Right lung (tissue), 10 donors: ENCODE measurements at places on chromosomes 1 and 21. TPM values are rescaled to one million over a fixed set of nuclear protein-coding genes. Genes with fewer than 3 reads are reported as not detected.

DNA sequence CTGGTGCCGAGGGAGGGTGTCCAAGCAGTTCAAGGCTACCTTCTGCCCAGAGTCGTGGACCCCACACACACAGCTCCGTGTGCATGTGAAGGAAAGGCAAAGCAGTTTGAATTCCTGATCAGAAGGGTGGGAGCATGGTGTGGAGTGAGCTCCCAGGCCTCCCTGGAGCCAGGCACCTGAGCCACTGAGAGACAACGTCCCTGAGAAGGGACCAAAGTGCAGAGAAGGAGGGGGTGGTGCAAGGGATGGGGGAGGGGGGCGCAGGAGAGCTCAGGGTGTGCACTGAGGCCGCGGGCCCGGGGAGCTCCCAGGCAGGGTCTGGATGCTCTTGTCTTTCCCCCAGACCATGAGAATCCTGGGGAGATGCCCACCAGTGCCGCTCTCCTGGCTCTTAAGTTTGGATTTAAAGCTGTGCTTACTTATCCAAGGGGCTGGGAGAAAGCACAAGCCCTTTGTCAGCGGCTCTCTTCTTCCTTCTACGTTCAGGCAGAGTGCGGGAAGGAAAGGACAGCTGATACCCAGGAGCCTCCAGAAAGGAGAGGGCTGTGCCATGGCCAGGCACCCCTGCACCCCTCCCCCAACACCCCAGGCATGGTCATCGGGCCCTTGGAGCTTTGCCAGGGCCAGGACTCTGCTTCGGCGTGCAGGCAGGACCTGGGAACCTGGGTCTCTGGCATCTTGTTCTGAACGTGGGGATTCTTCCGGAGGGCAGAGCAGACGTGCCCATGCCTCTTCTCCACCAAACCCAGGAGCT, 24.1 kb downstream of the ACTA1 start:
- DNase-seq: no peak

- DNase-seq: no peak
Observed at GRCh38 chr1:207455183-207455754, 1.1 kb downstream of the CR2 start.

PDIK1L gene
- 25.9 TPM for polyA plus RNA-seq

- DNase-seq: peak; percentile 31
Observed at GRCh38 chr1:8462371-8462892, 144.5 kb downstream of the SLC45A1 start.

DNA sequence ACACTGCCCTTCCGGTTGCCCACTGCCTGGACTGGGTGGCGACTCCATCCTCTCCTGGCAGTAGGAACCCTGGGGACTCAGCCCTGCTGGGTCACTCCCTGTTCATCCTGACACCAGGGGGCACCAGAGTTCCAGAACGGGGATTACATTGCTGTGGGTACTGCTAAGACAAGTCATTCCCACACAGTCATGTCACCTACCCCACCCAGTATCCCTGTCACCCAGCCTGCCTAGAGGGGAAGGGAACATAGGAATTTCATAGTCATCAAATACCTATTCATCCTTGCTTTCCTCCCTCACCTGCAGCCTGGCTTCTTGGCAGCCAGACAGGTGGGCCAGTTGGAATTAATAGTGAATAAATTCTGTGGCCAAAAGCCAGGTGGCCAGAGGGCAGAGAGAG, 9.8 kb upstream of the SFN start:
- peak; percentile 51 for DNase-seq

DNA sequence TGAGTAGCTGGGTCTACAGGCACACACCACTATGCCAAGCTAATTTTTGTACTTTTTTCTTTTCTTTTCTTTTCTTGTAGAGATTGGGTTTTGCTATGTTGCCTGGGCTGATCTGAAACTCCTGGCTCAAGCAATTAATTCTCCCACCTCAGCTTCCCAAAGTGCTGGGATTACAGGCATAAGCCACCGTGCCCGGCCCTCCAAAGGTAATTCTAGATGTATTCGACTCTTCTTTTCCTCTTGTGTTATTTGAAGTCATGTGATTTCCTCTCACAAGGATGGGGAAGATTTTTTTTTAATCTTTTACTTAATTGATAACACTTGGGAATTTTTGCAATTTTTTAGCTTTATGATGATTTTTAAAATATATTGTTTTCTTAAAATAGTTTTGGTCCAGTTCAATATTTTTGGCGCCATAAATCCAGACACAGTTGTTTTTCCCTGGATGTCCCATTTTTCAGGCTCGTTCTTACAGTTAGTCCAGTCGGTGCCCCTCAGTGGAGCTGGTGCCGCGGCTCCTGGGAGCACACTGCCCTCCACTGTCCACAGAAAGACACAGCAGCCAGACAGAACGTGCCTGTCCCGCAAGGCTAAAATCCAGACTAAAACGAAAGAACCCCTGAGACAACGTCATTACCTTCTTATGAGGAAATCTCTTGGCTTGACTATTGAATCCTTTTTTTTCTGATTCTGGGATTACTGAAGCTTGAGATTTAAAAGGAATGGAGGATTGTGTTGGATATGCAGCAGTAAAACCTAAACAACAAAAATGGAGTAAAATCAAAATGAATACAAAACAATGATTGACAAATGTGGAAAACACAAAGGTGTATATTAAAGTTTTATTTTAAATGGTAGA, 22.4 kb downstream of the STPG1 start:
- peak; percentile 75 for DNase-seq

- no peak for DNase-seq
Observed at GRCh38 chr1:2443277-2444137, 31.1 kb upstream of the PEX10 start.

CA6 gene
- polyA plus RNA-seq: 0.10 TPM

- DNase-seq: no peak
Observed at GRCh38 chr1:21497466-21498061, 11.7 kb upstream of the ALPL start.

GRCh38 chr1:65423884-65424572, 3.6 kb downstream of the LEPR start:
- no peak for DNase-seq

PWP2 gene
- polyA plus RNA-seq: 2.3 TPM

GPR3 gene
- polyA plus RNA-seq: 0.80 TPM

DNA sequence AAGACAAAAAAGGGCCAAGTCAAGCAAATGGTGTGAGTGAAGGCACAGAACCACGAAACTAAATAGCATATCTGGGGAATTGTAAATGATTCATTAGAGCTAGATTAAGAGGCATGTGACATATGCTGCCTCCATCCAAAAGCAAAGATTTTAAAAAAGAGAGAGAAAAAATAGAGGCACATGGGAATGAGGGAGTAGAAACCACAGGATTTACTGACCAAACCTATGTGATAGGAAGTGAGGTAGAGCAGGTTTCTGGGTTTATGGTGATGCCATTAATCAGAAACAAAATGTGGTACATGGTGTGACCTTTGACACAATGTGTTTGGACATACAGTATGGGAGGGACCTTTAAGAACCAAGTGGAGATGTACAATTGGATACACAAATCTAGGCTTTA, 13.6 kb downstream of the C1orf52 start:
- DNase-seq: no peak

- no peak for DNase-seq
Observed at GRCh38 chr21:38166173-38166535, 90.6 kb upstream of the KCNJ15 start.

GRCh38 chr1:236602171-236602570, 2.1 kb downstream of the HEATR1 start:
- no peak for DNase-seq

- DNase-seq: no peak
Observed at GRCh38 chr1:29964718-29965533, 728.6 kb downstream of the PTPRU start.

GRCh38 chr21:40257342-40257741, 390.1 kb downstream of the PCP4 start:
- DNase-seq: no peak

RGS4 gene
- polyA plus RNA-seq: 3.9 TPM

- DNase-seq: no peak
Observed at GRCh38 chr1:21365036-21365435, 74.8 kb upstream of the ECE1 start.

DNAJC6 gene
- polyA plus RNA-seq: 2.4 TPM

OR2T11 gene
- polyA plus RNA-seq: not detected

TTC3 gene
- 130 TPM for polyA plus RNA-seq

- DNase-seq: no peak
Observed at GRCh38 chr21:42198929-42199867, 19.7 kb upstream of the ABCG1 start.

GRCh38 chr1:157154940-157155514, 16.8 kb upstream of the ETV3 start:
- DNase-seq: no peak

SPRR3 gene
- polyA plus RNA-seq: not detected

MTARC2 gene
- polyA plus RNA-seq: 88.4 TPM

DNA sequence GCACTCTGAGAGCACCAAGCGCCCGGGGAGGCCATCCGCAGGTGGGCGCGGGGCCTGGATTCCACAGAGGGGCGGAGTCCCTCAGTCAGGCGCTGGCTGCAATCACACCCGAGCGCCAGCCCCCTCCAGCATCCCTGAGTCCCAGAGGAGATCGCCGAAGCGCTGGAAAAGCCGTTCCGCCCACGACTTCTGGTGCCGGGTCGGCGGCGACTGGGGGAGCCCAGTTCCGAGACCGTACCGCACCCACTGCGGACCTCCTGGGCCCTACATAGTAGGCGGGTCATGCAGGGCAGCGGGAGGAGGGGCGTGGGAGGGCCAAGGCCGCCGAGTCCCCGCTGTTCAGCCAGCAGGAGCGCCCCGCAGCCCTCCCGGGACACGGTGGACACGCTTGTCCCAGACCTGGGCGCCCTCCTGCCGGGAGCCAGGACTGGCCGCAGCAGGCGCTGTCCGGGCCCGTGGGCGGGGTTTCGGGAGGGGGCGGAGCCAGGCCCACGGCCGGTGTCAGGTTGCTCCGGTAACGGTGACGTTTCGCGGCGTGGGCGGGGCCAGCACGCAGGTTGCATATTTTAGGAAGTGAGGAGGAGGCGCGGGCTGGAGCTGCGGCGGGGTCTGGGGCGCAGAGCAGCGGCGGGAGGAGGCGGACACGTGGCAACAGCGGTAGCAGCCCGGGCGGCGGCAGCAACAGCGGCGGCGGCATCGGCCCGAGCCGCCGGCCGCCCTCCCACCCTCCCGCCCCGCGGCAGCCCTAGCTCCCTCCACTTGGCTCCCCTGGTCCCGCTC, at the start of gene ATP1A1:
Gene ATP1A1, plus strand, starts transcription at position 594 of the 780 bp plus-strand sequence. CDS start 268 bp downstream, outside the sequence.
- peak; percentile 94 for DNase-seq
